Kidney glomerular epithelial cell (primary cell): ENCODE measurements at places on chromosomes 3 and 15.
A peak's percentile ranks its signal among the peaks of the same experiment; 100 is the strongest.

GRCh38 chr3:127718245-127718915 is 45.6 kb downstream of the ABTB1 start:
- DNase-seq = no peak

DNA sequence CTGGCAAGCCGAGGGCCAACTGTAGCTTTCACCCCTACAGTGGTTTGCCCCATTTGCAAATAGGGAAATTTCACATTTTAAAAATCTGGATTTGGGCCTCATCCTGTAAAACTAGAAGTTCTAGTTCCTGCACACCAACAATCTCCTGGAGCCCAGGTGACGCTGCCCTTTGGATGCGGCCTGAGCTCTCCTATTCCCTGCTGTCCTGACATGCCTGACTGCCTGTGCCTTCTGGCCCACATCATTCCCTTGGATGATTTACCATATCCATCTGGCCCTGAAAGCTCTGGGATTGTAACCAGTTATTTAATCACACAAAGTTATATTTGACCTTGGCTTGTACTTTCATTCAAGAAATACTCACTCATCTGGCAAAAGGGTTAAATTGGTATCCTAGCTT is 272.3 kb downstream of the ARRDC4 start:
- no peak for DNase-seq

GRCh38 chr3:161977063-161977462 is 480.5 kb downstream of the OTOL1 start:
- DNase-seq = peak; percentile 50

GRCh38 chr15:65421360-65422215 is 1.2 kb downstream of the IGDCC4 start:
- DNase-seq = no peak

DNA sequence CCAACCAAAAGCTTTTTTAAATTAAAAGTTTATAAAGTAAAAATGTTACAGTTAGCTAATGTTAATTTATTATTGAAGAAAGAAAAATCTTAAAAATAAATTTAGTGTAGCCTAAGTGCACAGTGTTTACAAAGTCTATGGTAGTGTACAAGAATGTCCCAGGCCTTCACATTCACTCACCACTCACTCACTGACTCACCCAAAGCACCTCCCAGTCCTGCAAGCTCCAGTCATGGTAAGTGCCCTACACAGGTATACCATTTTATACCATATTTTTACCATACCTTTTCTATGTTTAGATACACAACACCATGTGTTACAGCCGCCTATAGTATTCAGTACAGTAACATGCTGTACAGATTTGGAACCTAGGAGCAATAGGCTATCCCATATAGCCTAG is 29.1 kb downstream of the SSR3 start:
- DNase-seq = no peak

- no peak for DNase-seq
Measured at GRCh38 chr3:78048698-78049097, 1008.8 kb downstream of the ROBO2 start.

GRCh38 chr15:91890614-91891013 is 37.1 kb downstream of the SLCO3A1 start:
- peak; percentile 48 for DNase-seq

GRCh38 chr3:137771401-137772213 is 7.5 kb downstream of the SOX14 start:
- DNase-seq = no peak

DNA sequence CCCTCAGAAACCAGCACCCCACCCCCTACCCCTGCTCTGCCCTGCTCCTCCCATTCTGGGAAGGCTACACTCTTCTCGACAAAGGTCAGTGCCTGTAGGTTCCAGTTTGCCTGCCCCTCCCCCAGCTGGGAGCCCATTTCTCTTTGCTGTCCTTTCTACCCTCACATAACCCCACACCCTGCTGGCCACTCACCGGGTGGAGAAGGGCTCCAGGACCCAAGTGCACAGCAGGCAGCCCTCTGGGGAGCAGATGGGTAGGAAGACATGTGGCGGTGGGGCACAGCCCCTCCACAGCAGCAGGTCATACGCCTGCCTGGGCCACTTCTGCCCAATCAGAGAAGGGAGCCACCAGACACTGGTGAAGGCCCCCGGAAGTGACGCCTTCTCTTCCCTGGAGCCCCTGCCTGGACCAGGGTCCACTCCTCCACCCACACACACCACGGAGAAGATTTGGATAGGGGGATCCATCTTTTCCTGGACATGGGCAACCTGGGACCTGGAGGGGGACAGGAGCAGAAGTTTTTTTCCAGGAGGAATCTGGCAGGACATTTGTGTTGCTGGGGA is at the start of gene THPO:
Gene THPO, minus strand, starts transcription at position 326 of the 564 bp plus-strand sequence. CDS start 1,948 bp downstream, outside the sequence.
- DNase-seq = no peak

- DNase-seq = no peak
Measured at GRCh38 chr3:16797831-16798230, 86.9 kb upstream of the PLCL2 start.

GRCh38 chr3:45487508-45487907 is 99.1 kb downstream of the LARS2 start:
- DNase-seq = no peak

- DNase-seq = no peak
Measured at GRCh38 chr3:170585937-170586310, at the start of gene SLC7A14. SLC7A14 (minus strand) TSS chr3:170586075; CDS start chr3:170526936, 59,139 bp downstream.

GRCh38 chr15:65110676-65111292 is 4.2 kb downstream of the UBAP1L start:
- no peak for DNase-seq
